ENCODE measurements at places on chromosomes 6 and 20.

- peak; percentile 93 for DNase-seq
These were observed at the start of gene PPP2R5D for GRCh38 chr6:42984001-42984923. Gene PPP2R5D (plus strand): TSS chr6:42984570. CDS start chr6:42984678, 108 bp downstream.

DNA sequence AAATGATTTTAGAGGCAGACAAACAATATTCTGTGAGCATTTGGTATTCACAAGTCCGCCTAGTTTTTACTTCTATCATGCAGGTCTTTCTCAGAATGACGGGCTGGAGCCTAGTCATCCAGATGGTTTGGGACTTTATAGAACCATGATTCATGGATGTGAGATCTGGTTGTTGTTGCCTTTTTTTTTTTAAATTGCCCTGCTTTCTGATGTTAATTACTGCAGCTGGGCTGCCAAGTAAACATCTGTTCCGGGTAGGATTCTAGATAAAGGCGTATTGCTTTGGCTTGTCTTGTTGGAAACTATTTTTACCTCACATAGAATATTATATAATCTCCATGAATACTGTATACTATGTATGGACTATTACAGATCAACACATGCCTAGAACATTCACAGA, 58.1 kb downstream of the RNF217 start:
- no peak for DNase-seq

DNA sequence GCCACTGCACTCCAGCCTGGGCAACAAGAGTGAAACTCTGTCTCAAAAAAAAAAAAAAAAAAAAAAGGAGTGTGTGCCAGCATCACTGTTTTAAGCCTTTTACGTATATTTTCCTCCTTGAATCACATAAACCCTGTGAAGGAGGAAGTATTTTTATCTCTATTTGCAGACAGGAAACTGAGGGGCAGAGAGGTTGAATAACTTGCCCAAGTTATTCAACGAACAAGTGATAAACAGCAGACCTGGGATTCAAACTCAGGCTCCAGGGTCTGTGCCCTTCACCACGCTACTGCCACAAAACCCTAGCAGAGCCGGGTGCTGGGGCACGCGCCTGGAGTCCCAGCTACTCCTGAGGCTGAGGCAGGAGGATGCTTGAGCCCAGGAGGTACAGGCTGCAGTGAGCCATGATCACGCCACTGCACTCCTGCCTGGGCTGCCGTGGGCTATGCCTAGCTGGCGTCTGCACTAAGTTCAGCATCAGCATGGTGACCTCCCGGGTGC, 9.4 kb upstream of the AVP start:
- no peak for DNase-seq

- DNase-seq, result no peak
These were observed 46.4 kb downstream of the CNR1 start for GRCh38 chr6:88119769-88120168.

DNA sequence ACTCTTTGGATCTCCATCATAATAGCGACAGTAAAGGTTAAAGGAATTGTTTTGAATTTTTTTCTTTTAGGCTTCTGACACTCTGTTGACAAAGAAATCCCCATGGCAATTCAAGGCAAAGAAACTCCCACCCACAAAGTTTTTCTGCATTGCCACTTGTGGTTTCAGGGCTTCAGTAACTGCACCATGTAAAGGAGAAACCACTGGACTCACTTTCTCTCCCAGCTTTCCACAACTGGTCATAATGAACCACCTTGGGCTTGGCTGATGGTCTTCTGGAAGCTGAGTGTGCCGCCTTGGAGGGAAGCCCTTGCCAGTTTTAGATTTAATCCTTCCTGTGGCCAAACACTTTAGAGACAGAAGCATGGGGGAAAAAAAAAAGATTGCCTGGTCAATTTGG, 163.1 kb downstream of the ISM1 start:
- no peak for DNase-seq

GRCh38 chr6:126067073-126067472, 80.7 kb downstream of the TRMT11 start:
- no peak for DNase-seq

DNA sequence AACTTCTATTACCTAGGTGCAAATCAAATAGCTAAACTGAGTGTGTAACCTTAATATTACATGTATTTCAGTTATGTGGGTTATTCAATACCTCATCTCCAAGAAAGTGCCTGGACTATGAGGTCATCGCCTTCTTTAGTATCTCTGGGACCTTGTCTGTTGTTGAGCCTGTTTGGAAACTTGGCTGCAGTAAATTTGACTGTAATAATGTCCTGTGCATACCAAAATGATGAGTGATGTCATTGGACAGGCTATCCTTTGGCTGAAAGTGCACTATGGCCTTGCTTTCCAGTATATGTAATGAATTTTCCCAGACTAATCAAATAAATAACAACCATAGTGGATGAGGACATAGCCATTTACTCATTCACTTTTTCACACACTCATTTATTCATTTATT, 455.1 kb downstream of the ADGRB3 start:
- DNase-seq, result no peak

DNA sequence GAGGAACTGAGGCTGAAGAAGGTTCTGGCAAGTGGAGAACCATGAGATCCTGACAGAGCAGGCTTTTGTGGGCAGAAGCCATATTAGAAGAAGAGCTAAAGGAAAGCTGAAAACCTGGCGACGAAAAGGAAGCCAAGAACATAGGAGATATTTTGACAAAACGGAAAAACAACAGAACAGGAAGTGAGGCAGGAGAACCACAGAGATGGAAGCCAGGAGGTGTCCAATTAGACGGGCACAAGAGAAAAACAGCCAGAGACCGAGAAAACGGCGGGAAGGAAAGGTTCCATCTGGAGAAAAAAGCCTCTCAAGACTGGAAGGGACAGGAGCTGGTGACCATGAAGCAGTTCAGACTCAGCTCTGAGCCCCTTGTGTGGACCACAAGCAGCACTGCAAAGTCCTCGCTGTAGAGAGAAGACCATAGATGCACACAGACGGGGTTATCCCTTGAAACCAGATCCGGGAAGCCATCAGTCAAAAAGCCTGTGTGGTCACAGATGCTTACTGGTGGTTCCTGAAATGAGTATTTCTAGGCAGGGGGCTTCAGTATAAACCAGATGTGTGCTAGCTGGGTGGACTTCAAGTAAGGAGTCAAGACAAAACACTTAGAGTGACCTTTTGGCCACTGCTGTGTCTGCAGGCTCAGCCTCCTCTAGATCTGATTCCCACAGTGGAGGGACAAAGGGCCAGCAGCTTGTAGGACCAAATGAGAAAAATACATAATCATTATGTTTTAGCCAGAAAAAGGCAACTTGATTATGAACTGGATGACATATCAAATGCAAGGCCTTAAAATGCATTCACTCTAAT, 30.7 kb downstream of the SSR1 start:
- no peak for DNase-seq

- no peak for DNase-seq
These were observed 705 bp upstream of the UTRN start for GRCh38 chr6:144284478-144284782.

GRCh38 chr20:18717062-18717461, 96.5 kb upstream of the SCP2D1 start:
- no peak for DNase-seq

DNA sequence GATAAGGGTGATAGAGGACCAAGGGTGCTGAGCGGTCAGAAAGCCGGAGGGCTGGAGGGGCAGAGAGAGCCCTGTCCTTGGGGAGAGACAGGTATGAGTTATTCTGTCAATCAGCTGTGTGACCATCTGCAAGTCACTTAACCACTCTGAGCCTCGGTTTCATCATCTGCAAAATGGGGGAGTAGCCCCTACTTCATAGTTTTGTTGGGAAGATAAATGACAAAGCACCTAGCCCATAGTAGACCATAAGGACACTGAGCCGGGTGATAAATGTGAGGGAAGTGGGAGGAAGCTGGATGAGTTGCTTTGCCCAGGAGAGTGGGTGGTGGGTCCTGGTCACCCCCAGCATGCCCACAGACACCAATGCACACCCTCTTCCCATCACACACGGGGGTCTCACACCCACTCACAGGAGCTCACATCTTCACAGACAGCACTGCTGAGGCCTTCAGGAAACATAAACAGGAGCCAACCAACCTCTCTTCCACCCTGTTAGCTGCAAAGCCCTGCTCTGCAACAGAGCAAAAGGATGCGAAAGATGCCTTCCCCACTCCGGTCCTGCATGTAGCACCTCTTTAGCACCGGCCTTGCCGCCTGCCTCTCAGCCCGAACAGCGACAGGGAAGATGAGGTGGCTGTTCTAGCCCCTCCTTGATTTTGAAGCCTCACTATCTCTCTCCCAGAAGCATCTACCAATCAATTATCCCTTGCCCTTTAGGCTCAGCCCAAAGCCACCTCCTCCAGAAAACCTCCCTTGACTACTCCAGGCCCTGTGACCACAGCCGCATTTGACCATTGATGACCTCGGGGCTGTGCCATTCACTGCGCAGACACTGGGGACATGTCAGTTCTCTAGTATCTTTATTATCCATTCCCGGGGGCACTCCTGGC, 18.9 kb downstream of the SPDEF start:
- no peak for DNase-seq

DNA sequence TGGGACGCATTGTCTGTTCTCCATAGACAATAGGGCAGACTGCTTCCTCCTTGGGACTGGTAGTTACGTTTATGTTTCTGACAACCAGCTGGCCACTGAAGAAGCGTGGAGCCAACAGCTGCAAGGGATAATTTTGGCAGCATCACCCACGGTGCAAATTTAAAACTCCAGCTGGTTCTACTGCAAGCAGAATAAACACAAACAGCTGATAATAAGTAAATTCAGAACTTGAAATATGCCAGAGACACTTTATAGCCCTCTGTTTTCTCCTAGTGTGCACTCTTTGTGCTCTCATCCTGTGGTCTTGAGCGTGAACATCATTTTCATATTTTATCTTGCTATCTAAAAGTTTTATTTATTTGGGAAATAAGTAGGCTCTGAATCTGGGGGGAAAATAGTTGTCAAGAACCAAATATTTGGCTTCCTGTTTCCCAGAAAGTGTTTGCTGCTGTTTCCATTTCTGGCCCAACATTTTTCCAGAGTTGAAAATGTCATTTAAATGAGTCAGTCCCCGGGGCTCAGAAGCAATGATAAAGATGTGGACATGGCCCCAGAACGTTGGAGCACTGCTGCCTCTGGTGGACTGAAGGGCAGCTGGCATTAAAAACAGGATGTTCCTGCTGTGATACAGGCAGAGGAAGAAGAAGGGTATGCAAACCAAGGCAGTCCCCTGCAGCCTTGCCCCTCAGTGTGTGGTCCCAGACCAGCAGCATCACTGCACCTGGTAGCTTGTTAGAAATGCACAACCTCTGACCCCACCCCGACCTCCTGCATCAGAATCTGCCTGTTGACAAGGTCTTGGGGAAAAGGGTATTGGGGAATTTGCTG, 12.5 kb upstream of the THBD start:
- no peak for DNase-seq

DNA sequence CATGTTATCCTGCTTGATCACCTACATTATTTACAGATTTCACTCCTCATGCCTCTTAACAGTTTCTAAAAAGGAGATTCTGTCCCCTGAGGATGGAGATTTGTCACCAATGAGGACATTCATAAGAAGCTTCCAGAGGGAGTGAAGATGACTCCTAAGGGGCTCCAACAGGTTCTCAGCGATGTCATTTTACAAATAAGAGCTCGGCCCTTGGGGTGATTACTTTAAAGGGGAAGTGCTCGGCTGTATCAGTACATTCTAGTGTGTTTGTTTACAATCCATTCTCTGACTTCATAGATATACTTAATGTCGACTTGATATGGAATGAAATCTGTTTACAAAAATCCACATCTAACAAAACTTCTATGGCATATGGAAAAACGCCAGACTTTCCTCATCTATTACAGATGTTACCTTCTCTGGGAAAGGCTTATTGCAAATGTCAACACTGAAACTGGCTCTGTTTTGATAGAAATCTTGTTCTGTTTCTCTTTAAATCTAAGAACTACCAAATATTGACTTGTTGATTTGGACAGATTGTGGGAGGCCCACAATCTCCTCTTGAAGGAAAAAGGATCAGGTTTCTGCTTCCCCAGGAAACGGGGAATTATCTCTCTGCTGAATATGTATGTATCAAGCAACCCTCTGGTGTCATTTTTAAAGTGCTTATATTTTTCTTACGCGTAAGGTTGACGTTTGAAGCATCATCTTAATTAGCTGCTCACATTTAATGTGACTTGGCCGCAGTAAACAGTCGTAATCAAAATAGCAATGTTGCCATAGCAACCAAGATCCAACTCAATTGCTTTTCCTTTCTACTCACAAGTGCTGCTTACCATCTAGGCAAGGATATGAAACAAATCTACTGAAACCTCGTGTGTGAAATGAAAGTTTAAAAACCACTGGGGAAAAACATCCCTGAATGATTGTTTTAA, 95.7 kb downstream of the SHLD1 start:
- DNase-seq, result no peak

DNA sequence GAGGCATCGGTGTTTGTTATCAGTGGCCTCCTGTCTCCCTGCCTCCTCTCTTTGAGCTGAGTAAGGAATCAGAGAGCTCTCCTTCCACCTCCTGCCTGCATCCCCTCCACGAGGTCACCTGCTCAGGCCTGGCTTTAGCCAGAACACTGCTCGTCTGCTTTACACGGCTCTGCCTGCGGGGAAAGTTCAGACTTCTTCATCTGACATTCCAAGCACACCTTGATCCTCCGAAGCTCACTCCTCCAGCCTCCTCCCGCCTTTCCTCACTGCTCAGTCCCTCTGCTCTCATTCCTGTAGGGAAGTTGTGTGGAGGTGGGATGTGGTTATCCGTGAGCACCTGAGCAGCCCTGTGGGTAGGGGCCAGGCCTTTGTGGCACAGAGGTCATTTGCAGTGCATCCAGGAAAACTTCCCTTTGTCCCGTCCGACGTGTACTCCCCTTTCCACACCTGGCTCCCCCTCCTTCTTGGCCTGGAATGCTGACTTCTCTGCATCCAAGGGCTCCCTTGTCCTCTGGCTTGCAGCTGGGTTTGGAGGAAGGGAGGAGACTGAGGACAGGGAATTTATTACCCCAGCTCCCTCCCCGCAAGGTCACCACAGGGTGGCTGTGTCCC, 12.8 kb upstream of the CCDC167 start:
- no peak for DNase-seq

DNA sequence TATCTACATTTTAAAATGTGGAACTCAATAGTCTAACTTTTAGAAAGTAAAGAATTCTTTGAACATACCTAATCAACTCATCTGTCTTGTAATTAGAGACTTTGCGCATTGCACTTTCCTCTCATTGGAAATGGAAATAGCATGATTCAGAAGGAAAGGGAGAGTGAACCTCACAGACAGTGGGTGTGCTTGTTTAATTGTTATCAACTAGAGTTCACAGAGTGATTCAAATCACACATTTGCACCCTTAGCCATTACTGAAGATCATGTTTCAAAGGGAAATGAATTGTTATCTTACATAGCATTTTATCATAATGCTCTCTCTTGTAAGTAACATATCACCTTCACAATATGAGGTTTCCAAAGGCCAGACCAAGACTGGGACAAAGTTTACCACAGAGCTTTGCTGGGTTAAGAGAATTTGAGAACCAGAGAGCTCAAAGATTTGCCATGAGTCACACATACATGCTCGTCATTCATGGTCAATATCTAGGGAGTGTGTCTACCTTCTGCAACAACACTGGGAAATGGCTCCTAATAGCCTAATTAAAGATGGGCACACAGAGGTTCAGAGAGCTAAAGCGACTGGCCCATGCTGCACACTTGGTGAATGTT, 21.5 kb downstream of the GSTA3 start:
- no peak for DNase-seq
